ENCODE measurements at places on chromosomes 4 and X.

DNA sequence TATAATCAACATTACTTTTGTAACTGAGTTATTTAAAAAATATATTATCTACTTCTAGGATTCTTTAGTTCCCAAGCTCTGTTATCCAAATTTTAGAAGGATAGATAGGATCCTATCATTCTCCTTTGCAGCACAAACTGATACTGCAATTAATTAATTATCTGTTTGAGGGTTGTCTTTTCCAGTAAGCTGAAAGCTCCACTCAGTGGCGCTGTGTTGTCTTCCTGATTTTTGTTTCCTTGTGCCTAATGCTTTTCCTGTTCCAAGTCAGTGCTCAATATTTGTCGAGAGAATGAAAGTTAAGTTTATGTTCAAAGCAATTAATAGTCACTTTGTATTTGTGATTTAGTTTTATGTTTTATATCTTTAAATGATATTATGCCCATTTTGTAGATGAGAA, 107.4 kb upstream of the ANK2 start:
- DNase-seq: no peak

DNA sequence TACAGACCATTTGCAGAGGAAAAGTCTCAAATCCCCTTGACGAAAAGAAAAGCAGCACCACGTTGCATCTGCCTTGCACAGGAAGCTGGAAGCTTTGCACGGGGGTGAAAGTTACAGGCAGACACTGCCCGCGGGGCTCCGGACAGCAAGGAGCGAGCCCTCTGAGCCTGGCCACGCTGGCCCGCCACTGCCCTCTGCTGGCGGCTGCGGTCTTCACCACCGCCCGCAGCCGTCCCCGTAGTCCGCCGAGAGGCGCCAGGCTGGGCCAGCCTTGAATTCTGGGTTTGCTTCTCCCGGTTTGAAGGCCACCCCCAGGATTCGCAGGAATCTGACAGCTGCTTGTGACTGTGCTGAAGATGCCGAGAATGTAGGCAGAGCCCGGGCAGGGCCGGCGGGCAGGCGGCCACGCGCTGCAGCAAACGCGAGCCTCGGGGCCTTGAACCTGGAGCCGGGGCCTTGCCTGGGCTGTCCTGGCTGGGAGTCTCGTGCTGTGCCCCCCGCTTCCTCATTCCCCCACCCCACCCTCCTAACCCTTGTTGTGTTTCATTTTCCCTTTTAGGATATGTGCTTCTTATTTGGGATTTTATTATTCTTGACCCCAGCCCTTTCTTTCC, 49.2 kb downstream of the ENPP6 start:
- peak; percentile 89 for DNase-seq

DNA sequence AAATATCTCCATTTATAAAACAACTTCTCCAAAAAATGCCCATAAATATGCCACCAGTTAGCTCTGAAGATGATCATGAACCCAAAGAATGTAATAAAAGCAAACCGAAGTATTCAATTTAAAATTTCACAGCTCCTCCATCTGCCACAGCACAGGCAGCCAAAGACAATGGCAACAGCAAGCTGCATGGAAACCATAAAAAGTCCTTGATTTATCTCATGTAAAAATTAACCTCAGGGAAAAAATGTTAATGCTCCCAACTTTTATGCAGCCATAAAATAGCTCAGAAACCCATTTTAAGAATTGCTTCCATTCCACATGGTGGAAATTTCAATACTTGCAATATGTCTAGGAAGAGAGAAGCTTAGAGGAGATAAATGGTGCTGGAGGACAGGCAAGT, 132.3 kb upstream of the ARHGEF9 start:
- DNase-seq: no peak

DNA sequence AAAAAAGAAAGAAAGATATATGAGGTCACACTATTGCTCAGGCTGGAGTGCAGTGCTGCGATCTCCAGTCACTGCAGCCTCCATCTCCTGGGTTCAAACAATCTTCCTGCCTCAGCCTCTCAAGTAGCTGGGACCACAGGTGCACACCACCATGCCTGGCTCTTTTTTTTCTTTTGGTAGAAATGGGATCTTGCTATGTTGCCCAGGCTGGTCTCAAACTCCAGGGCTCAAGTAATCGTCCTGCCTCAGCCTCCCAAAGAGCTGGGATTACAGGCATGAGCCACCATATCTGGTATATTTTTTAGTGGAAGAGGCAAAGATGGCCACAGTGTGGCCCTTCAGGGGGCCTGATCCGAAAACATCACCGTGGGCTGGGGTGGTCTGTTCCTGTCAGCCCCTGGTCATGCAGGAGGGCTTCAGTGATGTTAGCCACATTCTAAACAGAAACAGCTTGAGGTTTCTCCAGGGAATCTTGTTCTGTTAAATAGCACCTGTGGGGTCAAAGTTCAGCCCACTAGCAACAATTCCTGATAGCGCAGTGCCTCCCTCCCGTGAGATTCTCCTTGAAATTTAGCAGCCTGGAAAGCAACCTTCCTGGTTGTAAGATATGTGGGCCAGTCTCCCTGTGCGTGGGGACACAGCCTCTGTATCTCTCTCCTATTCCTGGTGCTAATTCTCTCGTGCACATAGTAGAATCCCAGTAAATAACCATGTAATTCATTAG, 7.3 kb upstream of the DHRSX start:
- no peak for DNase-seq

GRCh38 chr4:186699881-186700397, 23.7 kb downstream of the FAT1 start:
- DNase-seq: no peak

- DNase-seq: no peak
Measured at GRCh38 chr4:187552781-187553180, 442.8 kb upstream of the ZFP42 start.

- DNase-seq: no peak
Measured at GRCh38 chrX:17411205-17411604, 36.2 kb downstream of the NHS start.

GRCh38 chr4:36763814-36764213, 480.7 kb upstream of the NWD2 start:
- no peak for DNase-seq

DNA sequence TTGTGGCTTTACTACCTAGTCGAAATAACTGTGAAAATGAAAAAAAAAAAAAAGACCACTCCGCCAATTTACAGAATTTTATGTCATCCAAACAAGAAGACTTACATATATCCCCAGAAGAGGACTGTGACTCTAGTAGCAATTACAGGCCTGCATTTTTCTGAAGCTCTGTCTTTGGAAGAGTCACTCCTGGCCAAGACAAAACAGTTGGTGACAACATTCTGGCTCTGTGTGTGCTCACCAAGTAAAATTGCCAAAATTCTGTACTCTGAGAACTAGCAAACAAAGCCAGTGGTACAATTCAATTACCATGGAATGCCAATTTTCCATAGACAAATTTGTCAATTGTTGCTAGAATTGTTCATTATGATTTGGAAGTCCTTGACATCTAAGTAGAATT, 311.1 kb downstream of the PDGFC start:
- DNase-seq: no peak

DNA sequence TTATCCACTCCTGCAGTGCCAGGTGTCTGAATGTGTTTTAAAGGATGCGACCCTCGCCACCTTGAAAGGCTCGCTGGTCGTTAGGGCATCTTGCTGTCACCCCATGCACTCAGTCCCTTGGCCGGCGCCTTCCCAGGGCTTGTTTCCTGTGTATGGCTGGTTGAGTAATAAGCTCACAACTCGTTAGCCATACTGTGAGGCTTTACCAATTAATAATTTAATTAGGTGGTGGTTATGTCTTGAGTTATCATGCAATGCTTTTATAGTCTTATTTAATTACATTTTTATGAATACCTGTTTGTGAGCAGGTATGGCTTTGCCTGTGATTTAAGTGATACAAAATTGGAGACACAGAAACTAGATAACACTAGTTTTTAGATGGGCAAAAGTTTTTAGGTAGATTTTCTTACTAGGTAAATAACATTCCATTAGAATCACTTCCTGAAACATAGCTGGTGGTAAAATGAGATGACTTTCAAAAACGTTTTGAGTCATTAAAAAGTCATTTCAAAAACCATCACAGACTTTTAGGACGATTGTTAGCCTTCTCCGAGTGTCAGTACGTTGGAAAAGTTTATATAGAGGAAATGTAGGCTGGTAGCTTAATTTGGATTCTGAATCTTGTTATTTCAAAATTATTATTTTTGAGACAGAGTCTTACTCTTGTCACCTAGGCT, 18.2 kb downstream of the PTTG2 start:
- no peak for DNase-seq

DNA sequence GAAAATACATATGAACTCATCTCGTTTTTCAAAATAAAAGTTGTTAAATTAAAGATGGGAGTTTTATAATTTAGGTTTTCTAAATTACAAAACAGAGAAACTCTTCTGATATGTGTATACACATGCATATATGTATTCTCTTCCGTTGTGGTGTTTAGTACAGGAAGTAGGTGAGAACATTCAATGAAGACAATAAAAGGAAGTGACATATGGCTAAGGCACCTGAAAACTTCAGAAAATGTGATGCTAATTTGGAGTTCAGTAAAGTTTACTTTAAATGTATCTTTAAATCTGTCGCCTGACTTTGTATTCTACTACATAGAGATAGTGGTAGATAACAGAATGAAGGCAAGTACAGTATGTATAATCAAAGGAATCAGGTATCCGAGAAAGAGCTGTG, 33.5 kb upstream of the ITM2A start:
- DNase-seq: no peak

DNA sequence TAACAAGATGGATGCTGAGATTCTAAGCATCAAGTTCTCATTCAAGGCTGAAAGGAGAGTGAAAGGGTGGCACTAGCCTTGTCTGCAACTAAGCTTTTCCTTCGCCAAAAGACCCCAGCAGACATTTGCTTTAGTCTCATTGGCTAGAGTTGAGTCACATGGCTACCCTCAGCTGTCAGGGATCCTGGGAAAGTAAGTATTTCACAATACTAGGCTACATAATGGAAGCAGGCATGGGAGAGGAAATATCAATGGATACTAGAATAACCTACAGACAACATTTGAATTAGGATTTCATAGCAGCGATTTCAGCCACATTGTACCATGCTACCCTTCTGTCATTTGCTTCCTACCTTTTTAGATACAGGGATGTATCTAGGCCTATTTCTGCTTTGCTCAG, 29.1 kb downstream of the MAOA start:
- no peak for DNase-seq

GRCh38 chr4:171376724-171377123, 436.5 kb upstream of the GALNTL6 start:
- no peak for DNase-seq

GRCh38 chrX:19798423-19798822, 89.0 kb downstream of the SH3KBP1 start:
- no peak for DNase-seq

DNA sequence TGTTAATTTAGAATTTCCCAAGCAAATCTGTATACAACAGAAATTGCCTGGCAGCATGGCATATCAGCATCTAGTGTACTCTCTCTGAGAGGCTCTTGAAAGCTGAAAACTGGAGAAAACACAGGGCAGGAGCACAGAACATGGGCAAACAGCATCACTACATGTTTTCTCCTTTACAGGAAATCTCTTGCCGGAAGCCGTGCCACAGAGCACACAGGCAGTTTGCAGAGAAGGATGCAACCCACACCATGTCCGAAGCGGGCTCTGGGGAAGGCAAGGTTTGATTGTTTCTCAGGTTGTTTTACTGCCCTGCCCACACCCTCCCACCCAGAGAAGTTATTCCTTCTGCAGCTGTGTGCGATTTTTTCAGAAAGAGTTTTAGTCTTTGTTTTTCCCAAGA, 41.1 kb upstream of the FAM9C start:
- DNase-seq: no peak

- DNase-seq: no peak
Measured at GRCh38 chrX:152177497-152178269, 39.3 kb upstream of the MAGEA10 start.

- DNase-seq: no peak
Measured at GRCh38 chrX:52995987-52996331, 37.6 kb upstream of the FAM156A start.

- no peak for DNase-seq
Measured at GRCh38 chrX:14676431-14676830, 147.1 kb downstream of the GLRA2 start.

GRCh38 chr4:108833046-108833445, 70.2 kb upstream of the ETNPPL start:
- no peak for DNase-seq

GRCh38 chr4:16315456-16315855, 89.2 kb upstream of the TAPT1 start:
- DNase-seq: no peak

- peak; percentile 72 for DNase-seq
Measured at GRCh38 chr4:1793496-1793840, 375 bp downstream of the FGFR3 start.

- DNase-seq: no peak
Measured at GRCh38 chrX:109854096-109854495, 121.0 kb upstream of the ACSL4 start.

GRCh38 chrX:8237718-8238117, 66.7 kb upstream of the VCX2 start:
- no peak for DNase-seq

GRCh38 chrX:100745806-100746537, 14.1 kb upstream of the SYTL4 start:
- DNase-seq: no peak

GRCh38 chr4:87406462-87406861, 15.5 kb upstream of the HSD17B11 start:
- DNase-seq: no peak

GRCh38 chr4:123517971-123518370, 121.4 kb downstream of the SPRY1 start:
- no peak for DNase-seq
